Endothelial cell of umbilical vein (primary cell): ENCODE measurements at places on chromosomes 5 and 9. TPM values are rescaled to one million over a fixed set of nuclear protein-coding genes. Genes with fewer than 3 reads are reported as not detected.
A peak's percentile ranks its signal among the peaks of the same experiment; 100 is the strongest.

GRCh38 chr5:5422819-5423515 is 490 bp downstream of the ICE1 start:
- no peaks in the 10 kb centered on the region for H3K27me3 ChIP-seq
- peak overlapping the region; percentile 75 for H3K4me3 ChIP-seq
- no peak for DNase-seq
- peak overlapping the region; percentile 70 for H3K27ac ChIP-seq
- H3K36me3 ChIP-seq, result no peaks in the 10 kb centered on the region
- peaks cover 28% of the 10 kb centered on the region for H3K4me1 ChIP-seq

DNA sequence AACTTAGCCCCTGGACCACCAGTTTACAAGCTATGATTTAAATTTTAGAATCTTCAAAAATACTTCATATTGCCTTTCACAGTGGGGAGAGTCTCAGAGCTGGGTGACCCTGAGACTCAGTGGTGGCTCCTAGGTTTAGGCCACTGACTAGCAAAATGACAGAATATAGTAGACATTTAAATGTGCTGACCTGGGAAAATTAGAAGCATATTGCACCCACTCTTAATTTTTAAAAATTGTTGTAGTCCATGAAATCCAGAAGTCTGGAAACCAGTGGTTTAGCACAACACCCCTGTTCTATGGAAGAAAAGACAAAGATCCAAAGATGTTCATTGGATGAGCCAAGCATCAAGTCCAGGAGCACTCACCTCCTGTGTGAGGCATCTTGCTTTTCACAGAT is 75.0 kb upstream of the PAPPA start:
- no peak overlapping the region for H3K27ac ChIP-seq
- H3K27me3 ChIP-seq, result no peaks in the 10 kb centered on the region
- H3K36me3 ChIP-seq, result no peaks in the 10 kb centered on the region
- no peak for DNase-seq
- no peak overlapping the region for H3K4me3 ChIP-seq
- no peaks in the 10 kb centered on the region for H3K4me1 ChIP-seq

DNA sequence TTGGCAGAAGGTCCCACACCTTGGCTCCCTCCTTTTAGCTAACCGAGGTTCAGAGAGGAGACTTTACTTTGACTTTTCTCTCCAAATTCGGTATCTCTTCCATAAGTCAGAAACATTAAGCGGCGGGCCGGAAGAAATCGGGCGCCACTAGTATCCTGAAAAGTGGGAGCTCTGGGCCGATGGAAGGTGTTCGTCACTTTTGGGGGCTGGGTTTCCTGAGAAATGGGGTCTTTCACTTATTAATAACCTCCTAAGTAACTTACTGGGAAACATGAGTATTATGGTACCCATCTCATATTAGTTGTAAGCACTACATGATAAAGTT is 716 bp downstream of the STX17 start:
- H3K4me3 ChIP-seq, result peak overlapping the region; percentile 70
- H3K4me1 ChIP-seq, result peaks cover 3% of the 10 kb centered on the region
- no peaks in the 10 kb centered on the region for H3K27me3 ChIP-seq
- H3K36me3 ChIP-seq, result no peaks in the 10 kb centered on the region
- no peak for DNase-seq
- H3K27ac ChIP-seq, result peak overlapping the region; percentile 86

BNC2 gene
- 33.1 and 34.3 TPM in 2 replicates for total RNA-seq

GRCh38 chr9:14159440-14160216 is 154.3 kb downstream of the NFIB start:
- peaks cover 2% of the 10 kb centered on the region for H3K36me3 ChIP-seq
- peaks cover 45% of the 10 kb centered on the region for H3K4me1 ChIP-seq
- no peak overlapping the region for H3K27ac ChIP-seq
- no peaks in the 10 kb centered on the region for H3K27me3 ChIP-seq
- DNase-seq, result no peak

GRCh38 chr9:126166291-126166690 is 160.3 kb upstream of the MVB12B start:
- H3K27ac ChIP-seq, result no peak overlapping the region
- no peak overlapping the region for H3K4me3 ChIP-seq
- no peaks in the 10 kb centered on the region for H3K36me3 ChIP-seq
- H3K27me3 ChIP-seq, result peaks cover 2% of the 10 kb centered on the region

GRCh38 chr9:113431191-113431590 is 20.6 kb downstream of the C9orf43 start:
- peaks cover 14% of the 10 kb centered on the region for H3K4me1 ChIP-seq
- H3K27ac ChIP-seq, result peak overlapping the region; percentile 42
- H3K4me3 ChIP-seq, result no peak overlapping the region
- H3K27me3 ChIP-seq, result no peaks in the 10 kb centered on the region

PTCH1 gene
- 12.1 and 14.4 TPM in 2 replicates for total RNA-seq

STK10 gene
- 47.2 and 57.9 TPM in 2 replicates for total RNA-seq

PCDHA13 gene
- not detected in 2 replicates for total RNA-seq
